Inflammatory macrophage treated with lipopolysaccharide for 4 hours (primary cell): ENCODE measurements at places on chromosomes 5 and 9.

- no peak for DNase-seq
Measured at GRCh38 chr5:6652025-6652424, 18.8 kb downstream of the SRD5A1 start.

- peak; percentile 94 for DNase-seq
Measured at GRCh38 chr5:150734579-150735384, 24.0 kb downstream of the DCTN4 start.

GRCh38 chr9:94818178-94818541 lies 91.7 kb downstream of the AOPEP start:
- no peak for DNase-seq

- DNase-seq = no peak
Measured at GRCh38 chr9:129656795-129657390, 8.6 kb upstream of the PRRX2 start.

- DNase-seq = no peak
Measured at GRCh38 chr5:16493261-16493660, 27.7 kb upstream of the ZNF622 start.

GRCh38 chr5:143887903-143888665 lies 76.1 kb downstream of the HMHB1 start:
- DNase-seq = no peak

DNA sequence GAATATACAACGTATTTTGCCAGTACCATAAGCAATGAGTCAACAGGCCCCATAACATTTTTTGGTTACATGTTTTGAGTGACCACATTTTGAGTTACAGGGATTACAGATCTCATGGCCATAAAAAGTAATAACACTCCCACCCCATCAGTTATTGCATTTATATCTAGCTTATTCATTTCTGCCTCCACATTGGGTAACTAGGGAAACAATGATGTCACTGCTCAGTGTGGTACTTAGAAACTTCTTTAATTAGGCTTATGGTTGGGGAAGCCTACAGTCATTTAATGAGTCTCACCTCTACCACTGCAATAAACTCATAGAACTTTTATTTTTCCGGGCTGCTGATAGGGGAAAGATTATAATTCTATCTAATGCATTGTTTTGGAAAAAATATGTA lies 39.9 kb upstream of the SMIM15 start:
- DNase-seq = peak; percentile 8

GRCh38 chr5:172407241-172407691 lies 47.1 kb downstream of the SH3PXD2B start:
- peak; percentile 16 for DNase-seq

DNA sequence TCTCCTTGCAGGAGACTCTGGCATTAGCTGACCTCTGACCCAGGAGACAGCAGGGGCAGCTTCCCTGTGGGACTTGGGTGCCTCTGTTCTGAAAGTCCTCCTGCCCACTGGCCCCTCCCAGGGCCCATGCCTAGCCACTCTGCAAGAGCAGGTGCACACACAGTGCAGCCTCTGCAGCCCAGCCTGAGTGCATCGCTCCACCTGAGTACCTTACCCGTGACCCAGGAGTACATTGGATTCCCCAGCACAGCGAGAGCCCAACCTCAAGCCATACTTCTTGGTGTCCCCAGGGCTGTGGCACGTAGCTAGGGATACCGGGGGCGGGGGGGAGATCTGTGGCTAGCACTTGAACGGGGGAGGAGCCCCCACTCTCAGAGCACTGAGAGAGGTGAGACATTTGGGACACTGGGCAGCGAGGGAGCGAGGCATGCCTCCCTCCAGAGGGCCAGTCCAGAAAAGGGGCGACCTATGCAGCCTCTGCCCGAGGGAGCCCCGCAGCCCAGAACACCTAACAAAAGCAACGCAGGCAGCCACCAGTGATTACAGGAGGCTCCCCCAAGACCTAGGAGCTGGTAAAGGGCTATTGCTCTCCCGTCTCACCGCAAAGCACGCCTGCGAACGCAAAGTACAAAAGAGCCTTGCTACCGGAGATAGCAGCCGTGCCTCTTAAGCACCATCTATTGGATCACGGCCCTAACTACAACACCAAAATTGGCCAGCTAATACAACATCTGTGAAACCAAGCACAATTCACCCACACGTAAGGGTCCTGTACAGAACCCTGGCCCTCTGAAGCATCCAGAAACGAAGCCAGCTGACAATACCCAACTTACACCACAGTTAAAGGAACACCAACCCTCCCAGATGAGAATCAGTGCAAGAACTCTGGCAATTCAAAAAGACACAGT lies 826 bp upstream of the PRDM9 start:
- no peak for DNase-seq

DNA sequence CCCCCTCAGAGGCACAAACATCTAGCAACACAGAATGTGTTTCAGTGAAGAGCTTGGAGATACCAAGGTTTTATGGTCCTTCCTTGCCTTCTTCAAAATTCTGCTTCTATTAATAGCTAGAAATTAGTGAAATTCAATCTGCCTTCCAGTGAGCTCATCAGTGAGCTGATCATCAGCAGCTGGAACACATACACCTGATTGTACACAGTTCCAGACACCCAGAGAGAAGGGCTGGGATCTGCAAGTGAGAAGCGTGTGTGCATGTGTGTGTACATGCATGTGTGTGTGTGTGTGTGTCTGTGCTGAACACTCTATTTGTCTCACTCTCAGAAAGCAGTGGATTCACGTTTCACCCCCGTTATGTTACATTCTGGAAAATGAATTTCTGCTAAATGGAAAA lies 28.5 kb downstream of the CFAP90 start:
- DNase-seq = no peak

DNA sequence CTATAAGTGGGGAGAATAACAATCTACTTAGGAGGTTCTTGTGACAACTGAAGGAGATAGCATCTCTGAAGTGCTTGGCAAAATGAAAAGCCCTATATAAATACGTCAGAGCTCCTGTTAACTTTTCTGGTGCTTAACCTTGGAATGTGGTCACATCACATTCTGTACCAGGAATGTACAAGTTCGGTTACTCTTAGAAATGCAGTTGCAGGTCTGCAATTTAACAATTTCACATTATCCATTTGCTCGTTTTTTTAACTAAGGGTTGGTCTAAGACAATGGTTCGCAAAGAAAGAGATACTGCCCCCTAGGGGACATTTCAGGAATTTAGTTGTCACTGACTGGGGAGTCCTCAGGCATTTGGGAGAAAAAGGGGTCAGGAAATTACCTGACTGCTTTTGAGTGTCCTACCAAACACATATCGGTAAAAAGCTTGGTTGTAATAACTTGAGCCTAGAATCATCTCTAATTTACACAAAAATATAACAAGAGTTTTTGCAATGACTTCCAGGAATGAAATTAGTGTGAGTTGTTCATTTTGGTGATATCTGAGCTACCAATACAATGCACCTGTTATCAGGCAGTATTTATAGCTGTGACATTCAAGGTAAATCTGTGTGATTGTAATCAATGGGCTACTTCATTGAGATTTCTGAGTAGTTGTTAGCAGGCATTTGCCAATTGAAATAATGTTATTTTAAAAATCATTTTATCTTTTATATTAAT lies 5.4 kb upstream of the HBEGF start:
- peak; percentile 84 for DNase-seq

DNA sequence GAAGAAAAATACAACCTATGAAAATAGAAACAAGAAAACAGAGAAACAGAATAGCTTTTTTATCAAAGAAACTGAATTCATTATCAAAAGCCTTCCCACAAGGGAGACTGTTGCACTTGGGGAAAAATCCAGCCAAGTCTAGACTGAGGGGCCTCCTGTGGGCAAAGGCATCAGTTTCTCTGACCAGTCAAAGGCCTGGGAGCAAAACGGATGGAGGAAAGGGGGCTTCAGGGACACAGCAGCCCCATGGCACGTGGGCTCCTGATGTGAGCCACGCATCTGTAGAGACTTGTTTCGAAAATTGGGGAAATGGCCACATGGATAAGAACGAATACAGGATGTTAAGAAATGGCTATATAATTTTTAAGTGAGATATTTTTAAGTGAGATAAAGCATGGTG lies 21.1 kb downstream of the ZDHHC11B start:
- DNase-seq = no peak

DNA sequence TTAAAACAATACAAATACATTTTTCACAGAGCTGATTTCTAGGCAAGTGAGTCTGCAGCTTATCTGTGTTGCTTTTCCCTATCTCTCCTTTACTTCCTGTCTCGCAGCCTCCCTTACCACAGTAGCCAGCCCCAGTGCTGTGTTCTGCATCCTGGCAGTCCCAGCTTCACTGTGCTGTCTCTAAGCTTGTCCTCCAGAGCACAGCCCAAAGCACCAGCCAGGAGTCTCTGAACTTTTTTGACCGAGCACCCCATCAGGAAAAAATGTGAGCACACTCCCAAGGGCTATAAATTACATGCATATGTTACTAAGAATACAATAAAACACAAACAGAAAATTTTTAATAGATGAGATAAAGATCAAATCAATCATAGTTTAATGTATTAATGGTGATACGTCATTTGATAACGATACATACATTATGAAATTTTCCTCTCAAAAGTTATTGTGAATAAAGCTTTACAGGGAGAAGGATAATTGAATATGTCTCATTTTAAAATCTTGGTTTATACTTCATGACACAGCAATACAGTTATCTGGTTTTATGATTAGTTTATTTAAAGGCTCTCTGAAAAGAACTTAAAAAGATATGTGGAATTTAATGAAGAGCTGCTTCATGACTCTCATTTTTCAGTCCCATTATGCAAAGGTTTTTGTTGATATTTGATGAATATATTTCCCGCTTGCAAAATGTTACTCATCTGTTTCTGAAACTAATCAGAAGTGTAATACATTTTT lies 7.3 kb upstream of the RHOBTB3 start:
- DNase-seq = no peak

DNA sequence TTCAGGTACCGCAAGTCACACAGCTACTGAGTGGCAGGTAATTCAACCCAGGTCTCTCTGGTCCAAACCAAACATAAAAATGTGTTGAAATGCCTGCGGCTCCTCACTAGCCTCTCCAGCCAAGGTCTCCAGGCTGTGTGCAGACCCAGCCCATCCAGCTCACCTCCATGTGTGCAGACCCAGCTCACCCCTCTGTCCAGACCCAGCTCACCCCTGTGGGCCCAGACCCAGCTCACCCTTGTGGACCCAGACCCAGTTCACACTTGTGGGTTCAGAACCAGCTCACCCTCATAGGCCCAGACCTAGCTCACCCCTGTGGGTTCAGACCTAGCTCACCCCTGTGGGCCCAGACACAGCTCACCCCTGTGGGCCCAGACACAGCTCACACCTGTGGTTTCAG lies 188.0 kb upstream of the ADCY2 start:
- DNase-seq = no peak

- DNase-seq = no peak
Measured at GRCh38 chr9:98215821-98216220, 23.4 kb upstream of the CORO2A start.

GRCh38 chr5:24850926-24851486 lies 206.2 kb upstream of the CDH10 start:
- no peak for DNase-seq

- DNase-seq = no peak
Measured at GRCh38 chr9:23542438-23542837, 283.6 kb downstream of the ELAVL2 start.

- DNase-seq = no peak
Measured at GRCh38 chr5:147169901-147170300, 64.9 kb upstream of the STK32A start.

DNA sequence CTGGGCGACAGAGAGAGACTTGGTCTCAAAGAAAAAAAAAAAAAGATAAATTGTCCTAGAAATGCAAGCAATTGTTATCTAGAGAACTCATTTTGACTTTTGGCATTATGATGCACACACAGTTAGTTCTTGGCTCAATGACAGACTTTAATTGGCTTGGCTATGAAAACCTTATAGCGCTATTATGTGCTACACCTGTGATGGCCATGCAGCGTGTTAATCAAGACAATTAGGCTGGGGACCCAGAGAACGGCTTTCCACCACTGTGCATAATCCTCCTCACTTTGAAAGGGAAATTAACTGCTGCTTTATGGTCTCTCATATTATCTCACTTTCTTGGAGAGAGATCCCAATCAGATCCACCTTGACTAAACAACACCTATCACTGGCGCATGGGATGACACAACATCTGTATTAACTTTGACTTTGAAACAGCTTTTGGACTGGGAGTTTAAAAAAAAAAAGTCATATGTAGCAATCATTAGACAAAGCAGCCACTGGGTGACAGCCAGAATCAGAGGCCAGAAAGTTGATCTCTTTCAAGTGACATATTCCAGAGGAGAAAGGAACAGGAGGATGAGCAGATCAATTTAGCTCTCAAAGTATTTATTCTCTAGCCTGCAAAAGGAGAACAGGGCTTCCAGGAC lies 132.5 kb downstream of the PPP2R2B start:
- DNase-seq = no peak

- DNase-seq = peak; percentile 86
Measured at GRCh38 chr9:32899181-32899580, 102.2 kb downstream of the APTX start.

DNA sequence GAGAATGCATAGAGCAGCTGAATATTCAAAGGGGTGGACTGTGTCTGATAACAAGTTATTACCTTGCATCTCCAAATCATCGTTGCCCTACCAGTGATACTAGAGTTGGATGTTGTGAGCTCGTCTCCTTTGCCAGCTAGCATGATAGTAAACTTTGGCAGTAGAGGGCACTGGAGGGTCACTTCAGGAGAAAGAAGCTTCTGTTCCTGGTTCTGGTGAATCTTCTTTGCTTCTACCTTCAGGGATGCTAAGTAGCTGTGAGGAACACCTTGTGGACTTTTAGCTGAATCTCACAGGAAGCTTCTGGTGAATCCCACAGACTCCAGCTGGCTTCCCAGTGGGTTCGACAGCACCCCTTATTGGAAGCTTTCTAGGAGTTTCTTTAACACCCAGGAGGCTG lies 626.6 kb upstream of the SGCD start:
- no peak for DNase-seq

GRCh38 chr9:76438841-76439588 lies 20.0 kb upstream of the GCNT1 start:
- DNase-seq = peak; percentile 51

- DNase-seq = no peak
Measured at GRCh38 chr5:93294199-93294598, 286.8 kb downstream of the NR2F1-AS1 start.

GRCh38 chr5:3994628-3995027 lies 399.0 kb downstream of the IRX1 start:
- DNase-seq = peak; percentile 11

GRCh38 chr9:137544176-137544760 lies 5.9 kb downstream of the PNPLA7 start:
- DNase-seq = peak; percentile 63

DNA sequence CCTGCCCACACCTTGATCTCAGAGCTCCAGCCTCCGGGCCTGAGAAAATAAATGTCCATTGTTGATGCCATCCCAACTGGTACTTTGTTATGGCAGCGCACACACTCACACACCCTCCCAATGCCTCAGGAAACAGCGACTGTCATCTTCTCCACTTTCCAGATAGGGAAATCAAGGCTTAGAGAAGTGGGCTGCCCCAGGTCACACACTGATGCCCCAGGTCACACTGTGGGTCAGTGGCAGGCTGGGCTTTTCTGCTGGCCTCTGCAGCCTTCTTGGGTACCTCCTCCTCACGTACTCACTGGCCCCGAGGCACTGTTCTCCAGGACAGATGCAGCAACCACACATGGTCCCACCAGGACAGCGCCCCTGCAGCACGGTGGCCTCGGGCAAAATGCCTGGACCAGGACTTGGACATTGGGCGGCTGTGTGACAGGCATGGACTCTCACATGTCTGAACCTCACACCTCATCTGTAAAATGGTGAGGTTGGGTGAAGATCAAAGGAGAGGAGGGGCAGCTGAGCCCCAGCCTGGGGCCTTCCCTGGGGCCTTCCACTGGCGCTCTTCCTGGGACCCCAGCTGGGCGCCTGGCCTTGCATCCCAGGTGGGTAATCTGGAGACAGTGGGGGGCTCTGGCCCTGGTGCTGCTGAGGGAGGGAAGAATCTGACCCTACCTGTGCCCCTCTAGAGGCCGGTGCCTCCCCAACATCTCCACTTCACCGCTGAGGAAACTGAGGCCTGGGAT lies 156.0 kb downstream of the COL23A1 start:
- no peak for DNase-seq
